ENCODE measurements at places on chromosomes 4 and X.

DNA sequence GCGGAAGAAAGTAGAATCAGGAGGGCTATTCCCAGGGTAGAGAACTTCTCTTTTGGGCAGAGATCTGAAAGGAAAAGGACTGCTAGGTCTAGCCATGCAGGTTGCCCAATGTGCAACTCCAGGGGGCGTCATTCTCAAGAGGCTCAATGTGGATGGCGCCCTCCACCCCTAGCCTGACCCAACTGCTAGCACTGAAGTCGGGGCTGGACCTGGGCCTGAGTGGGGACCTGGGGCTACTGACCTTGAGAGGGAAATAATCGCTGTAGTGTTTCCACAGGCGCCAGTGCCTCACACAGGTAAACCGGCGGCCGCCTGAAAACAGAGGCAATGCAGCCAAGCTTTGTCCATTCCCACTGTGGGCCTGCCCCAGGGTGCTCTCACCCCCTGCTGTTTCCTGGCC is 6.1 kb downstream of the AWAT2 start:
- no peak for DNase-seq

GRCh38 chr4:128600410-128600809 is 209.1 kb upstream of the JADE1 start:
- DNase-seq = no peak

- DNase-seq = no peak
Observed at GRCh38 chr4:2069986-2070385, 10.9 kb downstream of the NAT8L start.

DNA sequence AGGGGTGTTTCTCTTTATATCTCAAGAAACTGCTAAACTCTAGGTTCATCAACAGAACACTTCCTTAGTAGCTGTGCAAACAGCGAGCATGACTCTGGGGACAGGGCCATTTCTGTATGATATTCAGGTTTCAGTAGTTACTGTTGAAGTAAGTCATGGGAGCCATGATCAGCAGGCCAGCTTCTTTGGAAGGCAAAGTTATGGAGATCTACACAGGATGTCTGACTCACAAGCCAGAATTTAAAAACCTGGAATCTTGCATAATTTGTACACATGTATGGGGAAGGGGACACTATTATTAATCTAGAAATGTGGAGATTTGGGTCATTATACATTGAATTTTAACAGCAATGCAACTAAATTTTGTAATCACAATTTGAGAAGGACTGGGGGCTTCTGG is 187.8 kb upstream of the NR3C2 start:
- no peak for DNase-seq

DNA sequence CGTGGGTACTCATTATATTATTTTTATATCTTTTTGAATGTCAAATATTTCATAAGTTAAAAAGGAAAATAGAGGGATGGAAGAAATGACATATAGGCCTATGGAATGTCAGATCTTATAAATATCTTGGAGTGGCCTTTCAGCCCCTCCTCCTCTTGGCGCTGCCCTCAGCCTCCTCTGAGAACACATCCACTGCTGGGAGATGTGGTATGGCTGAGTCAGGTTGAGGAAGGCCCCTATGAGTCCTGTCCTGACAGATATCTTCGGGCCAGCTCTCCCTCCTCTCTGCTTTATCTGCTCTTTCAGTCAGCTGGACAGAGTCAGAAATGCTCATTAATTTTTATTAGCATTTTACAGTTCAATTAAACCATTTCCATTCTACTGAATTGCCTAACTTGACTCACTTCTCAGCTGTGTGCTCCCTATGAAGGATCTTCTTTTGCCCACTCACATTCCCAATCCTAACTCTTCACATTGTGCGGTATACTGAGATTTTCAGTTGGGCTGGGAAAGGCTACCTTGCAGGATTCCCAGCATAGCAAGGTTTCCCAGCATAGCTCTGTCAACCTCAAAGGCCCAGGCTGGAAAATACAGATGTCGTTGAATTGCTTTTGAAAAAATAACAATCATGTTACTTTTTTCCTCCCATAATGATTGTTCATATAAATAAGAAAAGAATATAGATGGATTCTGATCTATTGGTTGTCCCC is 128.0 kb downstream of the ARHGEF9 start:
- no peak for DNase-seq

DNA sequence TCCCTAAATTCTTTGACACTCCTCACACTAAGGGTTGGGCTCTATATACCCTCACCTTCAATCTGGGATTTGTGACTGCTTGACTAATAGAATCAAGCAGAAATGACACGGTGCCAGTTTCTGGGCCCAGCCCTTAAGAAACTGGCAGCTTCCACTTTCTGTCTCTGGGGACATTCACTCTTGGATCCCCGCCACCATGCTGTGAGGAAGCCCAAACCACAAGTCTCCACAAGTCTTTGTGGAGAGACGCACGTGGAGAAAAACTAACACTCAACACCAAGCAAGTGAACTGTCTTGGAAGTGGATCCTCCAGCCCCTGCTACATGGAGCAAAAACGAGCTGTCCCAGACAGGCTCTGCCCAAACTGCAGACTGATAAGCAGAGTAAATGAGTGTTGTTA is 1.1 kb upstream of the EDNRA start:
- no peak for DNase-seq

DNA sequence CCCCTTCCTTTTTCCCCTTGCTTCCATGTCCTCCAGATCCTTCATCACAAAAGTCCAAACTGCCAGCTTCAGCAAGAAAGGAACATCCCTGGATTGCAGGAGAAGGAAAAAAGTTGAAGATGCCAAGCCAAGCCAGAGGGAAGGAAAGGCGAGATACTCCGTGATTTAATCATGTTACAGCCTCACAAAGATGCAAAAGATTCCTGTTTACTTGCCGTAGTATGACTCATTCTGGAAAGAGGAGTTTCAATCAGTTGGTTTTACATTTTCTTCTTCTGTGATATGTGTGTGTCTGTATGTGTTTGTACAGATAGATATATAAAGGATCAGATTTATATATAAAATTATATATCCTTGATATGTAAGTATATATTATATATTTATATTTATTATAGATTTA is 69.3 kb downstream of the BTC start:
- no peak for DNase-seq

DNA sequence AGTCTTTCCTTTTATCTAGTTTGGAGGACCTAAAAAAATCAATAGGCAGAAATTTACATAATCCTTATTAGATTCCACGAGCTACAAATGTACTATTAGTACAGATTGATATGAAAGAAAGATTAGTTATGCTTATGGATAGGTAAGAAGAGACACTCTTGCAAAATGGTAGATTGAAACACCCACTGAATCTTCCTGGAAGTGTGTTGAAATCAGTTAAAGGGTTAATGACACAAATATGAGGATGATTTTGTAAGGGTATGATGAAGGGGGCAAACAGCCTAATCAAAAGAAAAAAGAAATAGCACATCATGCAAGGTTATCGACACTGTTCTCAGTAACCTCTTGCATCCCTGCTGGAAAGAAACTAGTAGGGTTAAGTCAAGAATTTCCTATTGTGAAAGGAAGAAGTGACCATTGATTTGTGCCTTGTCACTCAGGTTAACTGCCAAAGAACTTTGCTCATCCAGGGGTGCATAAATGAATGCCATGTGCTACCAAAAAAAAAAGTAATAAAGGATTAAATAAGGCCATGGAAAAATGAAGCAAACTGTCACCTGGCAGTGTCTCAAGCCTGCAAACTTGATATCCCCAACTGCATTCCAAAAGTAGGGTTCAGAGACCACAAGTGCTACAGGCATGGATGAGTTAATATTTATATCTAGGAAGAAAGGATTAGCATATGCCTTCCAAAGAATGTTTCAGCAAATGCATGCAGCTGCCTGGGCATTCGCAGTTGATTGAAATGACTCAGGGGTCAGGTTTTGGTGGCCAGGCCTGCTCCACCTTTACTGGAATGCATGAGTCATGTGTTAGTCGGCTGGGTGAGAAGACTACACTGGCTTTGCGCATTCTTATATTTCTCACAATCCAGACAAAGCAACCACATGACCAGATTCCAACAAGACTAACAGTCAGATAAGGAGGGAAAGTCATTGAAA is 78.3 kb upstream of the ATXN3L start:
- peak; percentile 21 for DNase-seq

DNA sequence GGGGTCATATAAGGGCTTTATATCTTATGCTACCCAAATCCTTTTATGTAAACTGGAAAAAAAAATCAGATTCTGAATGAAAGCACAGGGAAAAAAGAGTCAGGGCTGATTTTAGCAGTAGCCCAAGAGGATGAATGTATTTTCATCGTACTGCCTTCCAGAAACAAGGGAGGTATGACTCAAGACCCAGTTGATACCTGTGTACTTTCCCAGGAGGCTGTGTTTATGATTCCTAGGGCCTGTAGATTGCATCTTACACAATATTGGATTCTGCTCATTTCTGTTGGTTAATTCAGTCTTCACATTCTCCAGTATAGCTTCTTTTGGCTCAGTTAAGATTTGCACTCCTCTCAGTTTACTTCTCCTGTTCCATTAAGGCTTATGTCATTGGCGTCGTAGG is 127.9 kb upstream of the LIMCH1 start:
- DNase-seq = no peak
